ENCODE measurements at places on chromosomes 1 and 21.
A peak's percentile ranks its signal among the peaks of the same experiment; 100 is the strongest.

GRCh38 chr1:232250838-232251237 is 379.1 kb downstream of the SIPA1L2 start:
- no peak for DNase-seq

DNA sequence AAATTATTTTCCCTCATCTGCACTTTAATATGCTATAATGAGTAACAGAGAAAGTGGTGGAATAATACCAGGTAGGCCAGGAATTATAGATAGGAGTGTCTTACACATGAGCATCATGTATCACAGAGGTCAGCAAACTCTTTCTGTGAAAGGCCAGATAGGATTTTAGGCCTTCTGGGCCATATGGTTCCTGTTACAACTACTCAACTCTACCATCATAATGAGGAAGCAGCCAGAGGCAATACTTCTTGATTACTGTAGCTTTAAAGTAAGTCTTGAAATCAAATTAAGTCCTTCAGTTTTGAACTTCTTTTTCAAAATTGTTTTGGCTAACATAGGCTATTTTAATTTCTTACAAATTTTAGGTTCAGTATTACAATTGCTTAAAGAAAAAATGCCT is 32.1 kb upstream of the IGSF3 start:
- no peak for DNase-seq

GRCh38 chr1:29245876-29246275 is 9.6 kb downstream of the PTPRU start:
- DNase-seq = peak; percentile 58

- DNase-seq = no peak
These were observed 85.0 kb upstream of the LYST start for GRCh38 chr1:235951661-235952060.

GRCh38 chr1:218869276-218869675 is 304.4 kb upstream of the LYPLAL1 start:
- no peak for DNase-seq

GRCh38 chr1:65311760-65312159 is 2.4 kb downstream of the DNAJC6 start:
- no peak for DNase-seq

DNA sequence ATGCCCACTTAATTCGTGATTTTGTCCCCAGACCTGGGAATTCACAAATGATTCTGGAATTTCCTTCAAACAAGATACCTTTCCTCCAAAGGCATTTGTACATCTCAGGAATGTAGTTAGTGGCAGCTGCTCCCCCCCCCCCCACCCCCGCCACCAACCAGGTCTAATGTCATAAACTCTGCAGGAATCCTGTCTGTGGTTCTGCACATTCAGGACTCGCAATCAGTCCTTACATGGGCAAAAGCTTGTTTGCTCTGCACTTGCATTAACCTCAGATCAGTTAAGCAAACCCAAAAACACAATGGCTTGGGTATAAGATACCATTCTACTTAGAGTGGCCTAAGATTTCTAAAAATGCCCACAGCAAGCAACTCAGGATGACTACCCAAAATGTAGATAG is 143.8 kb downstream of the TGFB2 start:
- DNase-seq = no peak

DNA sequence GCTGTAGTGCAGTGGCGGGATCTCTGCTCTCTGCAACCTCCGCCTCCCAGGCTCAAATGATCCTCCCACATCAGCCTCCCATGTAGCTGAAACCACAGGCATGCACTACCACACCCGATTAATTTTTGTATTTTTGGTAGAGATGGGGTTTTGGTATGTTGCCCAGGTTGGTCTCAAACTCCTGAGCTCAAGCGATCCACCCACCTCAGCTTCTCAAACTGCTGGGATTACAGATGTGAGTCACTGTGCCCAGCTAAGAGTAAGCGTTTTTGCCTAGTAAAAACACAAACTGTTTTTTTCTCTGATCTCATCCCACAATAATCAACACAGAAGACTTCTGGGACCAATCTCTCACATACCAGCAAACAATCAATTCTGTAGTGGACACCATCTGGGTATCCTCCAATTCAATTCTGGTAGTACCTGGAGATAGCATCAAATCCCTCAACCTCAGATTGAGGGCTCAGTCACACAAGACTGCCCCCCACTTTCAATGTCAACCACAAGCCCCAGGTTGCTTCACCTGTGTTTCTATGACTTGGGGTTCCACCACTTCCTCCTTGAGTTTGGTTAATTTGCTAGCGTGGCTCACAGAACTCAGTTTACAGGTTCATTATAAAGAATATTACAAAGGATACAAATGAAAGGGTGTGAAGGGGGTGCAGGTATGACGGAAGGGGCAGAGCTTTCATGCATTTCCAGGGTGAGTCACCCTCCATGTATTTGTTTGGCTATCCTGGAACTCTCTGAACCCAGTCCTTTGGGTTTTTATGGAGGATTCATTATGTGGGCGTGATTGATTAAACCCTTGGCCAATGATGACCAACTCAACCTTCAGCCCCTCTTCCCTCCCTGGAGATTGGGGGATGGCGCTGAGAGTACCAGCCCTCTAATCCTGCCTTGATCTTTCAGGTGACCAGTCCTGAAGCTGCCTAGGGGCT is 40.0 kb upstream of the RHOU start:
- DNase-seq = no peak

DNA sequence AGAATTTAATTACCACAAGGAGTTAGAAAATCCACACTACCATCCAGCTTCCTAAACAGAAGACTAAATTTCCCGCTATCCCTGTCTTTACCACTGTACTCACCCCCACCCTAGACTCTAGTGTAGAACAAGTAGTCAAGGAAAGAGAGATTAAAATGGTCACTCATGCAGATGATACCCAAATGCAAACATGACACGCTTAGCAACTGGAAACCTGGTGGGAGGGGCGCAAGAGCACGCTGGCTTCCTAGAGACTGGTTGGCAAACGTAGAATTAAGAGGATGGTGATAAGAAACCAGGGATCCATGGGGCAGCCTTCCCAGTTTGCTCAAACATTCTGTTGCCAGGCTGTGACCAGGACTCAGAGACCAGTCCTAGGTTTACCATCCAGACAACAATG is 9.9 kb upstream of the LDLRAD1 start:
- DNase-seq = no peak

DNA sequence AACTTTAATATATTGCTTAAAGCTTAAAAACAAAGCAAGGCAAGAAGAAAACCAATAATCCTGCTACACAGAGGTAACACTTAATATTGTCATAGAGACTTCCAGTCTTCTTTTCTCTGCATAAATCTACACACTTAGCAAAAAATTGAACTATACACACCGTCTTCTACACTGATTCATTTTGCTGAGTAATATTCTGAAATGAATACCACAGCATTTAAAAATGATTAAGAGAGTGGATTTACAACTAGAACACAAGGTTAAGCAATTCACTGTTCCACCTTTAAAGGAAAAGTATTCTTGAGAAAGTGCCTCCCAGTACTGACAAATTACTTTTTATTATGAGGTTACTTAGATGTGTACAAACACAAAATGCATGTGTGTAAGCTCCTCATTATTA is 22.2 kb upstream of the ITPKB start:
- DNase-seq = no peak

DNA sequence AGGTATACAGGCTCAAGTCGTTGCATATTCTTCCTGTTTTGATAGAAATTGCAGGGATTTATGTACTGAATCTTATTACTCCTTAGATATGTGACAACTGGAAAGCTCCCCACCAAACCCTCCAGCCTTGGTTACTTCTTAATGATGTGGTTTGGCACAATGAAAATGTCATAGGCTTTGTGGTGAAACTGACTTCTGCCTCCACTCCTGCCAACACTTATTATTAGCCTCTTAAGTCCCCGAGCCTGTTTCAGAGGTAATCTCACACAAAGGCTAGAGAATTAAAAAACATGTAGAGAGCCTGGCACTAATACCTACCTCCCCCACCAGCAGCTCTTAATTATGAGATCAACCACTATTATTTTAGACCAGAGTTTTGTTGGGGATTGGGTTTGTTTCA is 4.2 kb downstream of the COX20 start:
- DNase-seq = no peak

- no peak for DNase-seq
These were observed 63.8 kb upstream of the RAVER2 start for GRCh38 chr1:64681043-64681442.

DNA sequence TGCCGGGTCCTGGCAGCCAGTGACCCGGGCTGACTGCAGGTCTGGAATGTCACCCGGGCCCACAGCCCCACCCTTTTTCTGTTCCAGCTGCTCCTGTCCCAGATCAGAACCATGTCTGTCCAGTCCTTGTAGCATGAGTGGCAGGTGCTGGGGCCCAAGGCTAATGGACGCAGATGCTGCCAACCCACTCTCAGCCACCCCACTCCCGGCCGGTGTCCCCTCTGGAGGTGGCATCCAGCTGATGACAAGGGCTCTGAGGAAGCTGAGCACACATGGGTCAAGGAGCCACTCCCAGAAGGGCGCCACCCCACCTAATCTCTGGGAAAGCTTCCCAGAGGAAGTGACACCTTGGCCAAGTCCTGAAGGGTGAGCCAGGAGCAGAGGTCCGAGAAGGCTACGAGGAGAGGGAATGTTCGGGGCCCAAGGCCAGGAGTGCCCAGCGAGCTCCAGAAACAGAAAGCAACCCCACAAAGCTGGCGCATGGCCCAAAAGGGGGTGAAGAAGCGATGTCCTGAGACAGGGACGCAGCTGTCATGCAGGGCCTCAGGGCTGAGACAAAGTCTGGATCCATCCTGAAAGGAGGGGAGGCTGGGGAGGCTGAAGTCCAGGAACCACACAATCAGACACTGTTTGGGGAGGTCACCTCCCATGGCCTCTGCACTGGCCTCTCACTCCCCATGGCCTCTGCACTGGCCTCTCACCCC is 39.5 kb downstream of the ACOT7 start:
- no peak for DNase-seq

- no peak for DNase-seq
These were observed 173.0 kb downstream of the LEPR start for GRCh38 chr1:65593516-65593915.

DNA sequence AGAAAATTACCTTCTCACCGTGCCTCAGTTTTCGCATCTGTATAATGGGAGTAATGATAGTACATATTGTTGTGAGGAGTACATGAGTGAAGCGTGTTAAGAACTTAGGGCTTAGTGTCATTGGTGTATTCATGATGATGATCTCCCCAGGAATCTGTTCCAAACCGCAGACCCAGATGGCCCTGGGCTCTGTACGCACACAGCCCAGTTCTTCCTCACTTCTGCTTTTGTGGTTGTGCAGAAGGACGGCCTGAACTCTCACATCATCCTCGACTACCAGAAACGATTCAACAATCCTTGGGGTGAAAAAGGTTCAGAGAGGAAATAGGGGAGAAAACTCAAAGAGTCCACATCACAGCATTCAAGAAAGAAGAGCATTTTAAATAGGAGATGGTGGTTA is 323.0 kb downstream of the CAMTA1 start:
- DNase-seq = no peak

DNA sequence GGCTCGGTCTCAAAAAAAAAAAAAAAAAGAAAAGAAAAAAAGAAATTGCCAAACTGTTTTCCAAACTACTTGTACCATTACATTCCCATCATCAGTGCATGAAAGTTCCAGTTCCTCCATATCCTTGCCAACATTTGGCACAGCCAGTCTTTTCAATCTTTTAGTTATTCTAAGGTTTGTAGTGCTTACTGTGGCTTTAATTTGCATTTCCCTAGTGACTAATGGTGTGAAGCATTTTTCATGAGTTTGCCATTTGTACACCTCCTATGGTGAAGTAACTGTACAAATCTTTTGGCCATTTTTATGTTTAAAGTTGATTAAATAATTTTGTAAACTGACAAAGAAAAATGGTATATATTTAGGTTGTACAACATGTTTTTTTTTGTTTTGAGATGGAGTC is 70.7 kb downstream of the DEGS1 start:
- DNase-seq = no peak

DNA sequence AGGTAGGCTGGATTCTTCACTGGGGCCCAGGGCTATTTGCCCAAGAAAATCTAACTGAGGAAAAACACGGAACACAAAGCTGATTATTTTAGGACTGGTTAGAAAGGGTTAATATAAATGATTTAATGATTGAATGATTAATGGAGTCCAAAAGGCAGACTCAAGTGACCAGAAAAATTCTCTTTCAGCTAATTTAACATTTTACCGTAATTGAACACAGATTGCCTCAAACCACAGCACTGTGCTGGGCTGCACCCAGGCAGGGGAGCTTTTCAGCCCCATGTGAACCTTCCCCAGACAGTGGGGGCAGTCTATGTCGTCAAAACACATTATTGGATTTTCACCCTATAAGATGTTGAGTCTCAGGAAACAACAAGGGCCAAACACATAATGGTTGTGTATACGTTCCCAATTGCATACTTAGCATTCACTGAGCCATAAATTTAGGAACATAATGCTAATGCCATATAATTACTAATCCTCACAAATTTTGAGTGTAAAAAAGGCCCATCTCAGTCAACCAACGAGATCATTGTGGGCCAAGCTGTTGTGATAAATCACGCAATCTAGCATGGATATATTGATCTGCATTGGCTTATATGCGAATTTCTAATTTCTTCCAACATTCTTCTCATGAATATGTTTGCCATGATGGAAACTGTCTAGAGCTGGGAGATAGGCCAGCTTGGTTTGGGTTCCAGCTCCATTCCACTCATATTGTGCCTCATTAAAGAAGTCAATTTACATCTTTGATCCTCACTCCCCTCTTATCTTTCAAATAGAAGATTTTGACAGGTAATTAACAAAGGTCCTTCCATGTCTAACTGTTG is 27.7 kb downstream of the DSCAM start:
- DNase-seq = no peak

- no peak for DNase-seq
These were observed 80.9 kb upstream of the ESRRG start for GRCh38 chr1:216804111-216804510.

GRCh38 chr1:44780583-44781121 is 5.3 kb downstream of the RPS8 start:
- DNase-seq = no peak

- DNase-seq = no peak
These were observed 206.9 kb downstream of the USH2A start for GRCh38 chr1:216216305-216216704.

- DNase-seq = no peak
These were observed 40.9 kb downstream of the ATP6V1G3 start for GRCh38 chr1:198499588-198499987.

- DNase-seq = no peak
These were observed 909.1 kb downstream of the NCAM2 start for GRCh38 chr21:21907271-21907670.

DNA sequence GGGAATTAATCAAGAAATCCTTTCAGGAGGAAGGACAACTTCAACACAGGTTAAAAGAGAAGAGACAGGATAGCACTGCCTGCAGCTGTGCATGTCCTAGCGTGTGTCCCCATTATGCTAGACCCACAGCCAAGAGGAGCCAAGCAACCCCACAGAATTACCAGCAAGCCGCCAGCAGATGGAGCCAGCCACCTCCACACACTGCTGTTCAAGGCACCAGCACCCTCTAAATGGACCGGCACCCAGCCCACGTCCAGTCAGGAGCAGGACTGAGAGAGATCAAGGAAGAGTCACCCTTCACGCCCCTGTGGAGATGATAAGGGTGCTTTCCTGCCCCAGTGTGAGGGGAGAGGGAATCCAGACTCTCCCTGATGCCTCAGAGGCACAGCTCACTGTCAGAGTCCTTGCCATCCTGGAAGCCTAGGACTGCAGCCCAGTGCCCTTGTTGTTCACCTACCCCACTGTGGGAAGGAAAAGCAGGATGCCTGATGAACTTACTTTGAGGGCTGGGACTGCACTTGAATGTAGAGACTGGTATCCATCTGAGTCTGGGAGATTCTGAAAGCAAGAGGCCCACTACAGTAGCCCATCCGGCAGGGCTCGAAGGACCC is 37.1 kb upstream of the CTTNBP2NL start:
- peak; percentile 69 for DNase-seq

- DNase-seq = no peak
These were observed 24.8 kb downstream of the SLC2A1 start for GRCh38 chr1:42933610-42934491.

Measured in AG08396 (cell line).